NCI-H226 (cell line): ENCODE measurements at places on chromosomes 5 and 9.
A peak's percentile ranks its signal among the peaks of the same experiment; 100 is the strongest.

DNA sequence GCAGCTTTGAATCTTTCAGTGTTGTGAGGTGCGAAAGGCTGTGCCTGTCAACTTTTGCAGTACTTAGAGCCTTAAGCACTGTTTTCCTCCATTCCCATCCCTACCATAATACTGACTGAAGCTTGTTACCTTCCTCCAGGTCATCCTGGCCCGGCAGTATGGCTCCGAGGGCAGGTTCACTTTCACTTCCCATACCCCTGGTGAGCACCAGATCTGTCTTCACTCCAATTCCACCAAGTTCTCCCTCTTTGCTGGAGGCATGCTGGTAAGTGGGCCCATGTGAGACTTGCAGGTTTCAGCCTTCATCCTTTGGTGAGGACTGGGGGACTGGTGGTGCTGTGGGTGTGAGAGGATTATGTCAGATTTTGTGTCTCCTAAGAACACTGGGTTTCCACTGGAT lies 1.5 kb downstream of the TMED9 start:
- no peak for DNase-seq

- no peak for DNase-seq
Measured at GRCh38 chr5:17094830-17095229, 122.6 kb upstream of the BASP1 start.

DNA sequence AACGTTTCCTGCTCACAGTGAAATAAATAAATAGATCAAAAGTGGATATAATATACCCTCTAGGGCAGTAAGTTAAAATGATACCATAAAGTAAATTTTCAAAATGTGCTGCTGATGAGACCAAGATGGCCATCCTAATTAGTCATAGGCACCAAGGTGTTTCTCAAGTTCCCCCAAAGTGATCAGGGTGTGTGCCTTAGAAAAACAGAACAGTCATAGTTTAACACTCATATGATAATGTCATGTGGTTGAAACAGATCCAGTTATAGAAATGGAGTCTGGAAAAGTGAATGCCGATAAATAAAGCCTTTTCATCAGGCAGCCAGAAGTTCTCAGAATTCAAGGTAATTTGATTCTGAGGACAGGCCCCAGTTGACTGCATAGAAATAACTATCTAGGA lies 161.5 kb upstream of the CDKN2B start:
- DNase-seq, result no peak

DNA sequence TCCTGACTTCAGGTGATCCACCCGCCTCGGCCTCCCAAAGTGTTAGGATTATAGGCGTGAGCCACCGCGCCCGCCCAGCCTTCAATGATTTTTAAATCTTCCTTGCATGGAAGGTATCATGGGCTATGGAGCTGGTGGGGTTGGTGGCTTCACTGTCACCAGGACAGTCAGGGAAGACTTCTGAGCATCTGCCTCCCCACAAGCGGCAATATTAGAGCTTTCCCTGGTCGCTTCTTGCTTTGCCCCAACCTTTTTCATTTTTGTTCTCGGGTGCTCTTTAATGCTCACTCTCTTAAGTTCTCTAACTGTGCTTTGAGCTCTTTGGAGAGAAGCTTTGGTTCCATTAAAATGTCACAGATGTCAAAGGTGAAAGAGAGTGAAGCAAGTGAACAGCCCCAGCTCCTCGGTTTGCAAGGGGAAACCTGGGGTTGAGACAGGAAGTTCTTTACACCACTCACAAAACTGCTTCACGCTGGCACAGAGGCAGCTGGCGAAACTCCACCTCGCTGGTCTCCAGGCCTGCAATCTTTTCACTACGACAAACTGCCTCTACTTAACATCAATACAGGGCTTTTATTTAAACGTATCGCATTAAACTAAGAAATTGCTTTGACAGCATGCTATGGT lies 142.5 kb upstream of the RETREG1 start:
- DNase-seq, result no peak

DNA sequence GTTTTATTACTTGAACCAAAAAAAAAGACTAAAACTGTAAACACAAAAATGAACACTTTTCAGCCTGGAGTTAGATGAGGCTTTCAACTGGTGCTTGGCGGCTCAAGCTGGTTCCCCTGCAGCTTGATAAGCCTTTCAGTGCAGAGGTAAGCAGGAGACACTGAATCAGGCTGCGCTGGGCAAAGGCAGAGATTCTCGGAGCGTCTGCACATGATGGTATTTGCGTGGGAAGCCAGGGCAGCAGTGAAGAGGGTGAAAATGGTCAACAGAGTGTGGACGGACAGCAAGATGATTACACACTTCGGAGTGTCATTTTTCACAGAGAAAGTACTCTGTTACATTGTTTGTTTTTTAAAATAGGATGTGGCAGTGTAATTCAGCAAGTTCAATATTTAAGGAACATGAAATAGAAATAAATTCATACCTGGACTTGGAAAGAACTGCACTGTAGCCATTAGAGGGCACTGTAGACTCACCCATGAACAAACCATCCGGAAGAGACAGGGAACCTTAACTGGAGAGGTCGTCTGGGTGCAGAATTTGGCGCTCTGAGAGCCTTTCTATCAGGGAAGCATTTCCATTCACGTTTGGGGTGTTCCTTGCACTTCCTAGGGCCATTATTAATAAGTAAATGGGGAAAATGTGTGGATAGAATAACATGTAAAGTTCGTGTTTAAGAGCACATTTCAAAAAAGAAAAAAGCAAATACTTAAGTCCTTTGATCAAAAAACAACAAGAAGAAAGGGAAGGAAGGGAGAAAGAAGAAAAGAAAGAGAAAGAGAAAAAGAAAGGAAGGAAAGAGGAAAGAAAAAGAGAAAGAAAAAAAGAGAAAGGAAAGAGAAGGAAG lies 69.8 kb downstream of the ICE1 start:
- DNase-seq, result peak; percentile 37

GRCh38 chr5:113043491-113043931 lies 66.9 kb downstream of the DCP2 start:
- no peak for DNase-seq

DNA sequence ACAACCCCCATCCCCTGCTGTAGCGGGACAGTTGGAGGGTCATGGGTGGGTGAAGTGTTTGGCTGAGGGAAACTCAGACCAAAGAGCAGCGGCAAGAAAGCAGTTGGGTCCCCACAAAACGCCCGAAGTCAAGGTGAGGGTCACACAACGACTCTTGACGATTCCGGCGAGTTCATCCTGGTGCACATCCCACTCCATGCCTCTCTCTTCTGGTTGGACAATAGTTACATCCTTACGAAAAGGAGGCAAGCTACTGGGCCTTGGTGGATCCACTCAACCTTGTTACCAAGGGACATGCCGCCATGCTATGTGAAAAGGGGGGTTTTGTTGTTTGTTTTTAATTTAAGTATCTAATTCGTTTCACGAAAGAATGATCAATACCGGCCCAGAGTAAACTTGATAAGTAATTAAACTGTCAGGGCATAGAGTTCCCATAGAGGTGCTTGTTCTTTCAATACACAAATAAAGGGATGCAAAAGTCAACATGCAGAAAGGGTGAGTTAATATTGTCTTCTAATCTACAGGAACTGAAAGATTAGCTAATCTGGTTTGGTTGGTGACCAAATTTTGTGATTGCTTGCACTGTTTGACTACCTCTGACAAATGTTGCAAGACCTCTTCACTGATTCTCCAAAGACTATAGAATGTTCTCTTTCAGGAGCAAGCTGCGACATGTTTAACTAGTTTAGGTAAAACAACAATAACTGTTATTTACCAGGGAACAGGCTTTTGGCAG lies 732 bp upstream of the SMIM15 start:
- DNase-seq, result no peak
